ENCODE measurements at places on chromosomes 5 and 9.

DNA sequence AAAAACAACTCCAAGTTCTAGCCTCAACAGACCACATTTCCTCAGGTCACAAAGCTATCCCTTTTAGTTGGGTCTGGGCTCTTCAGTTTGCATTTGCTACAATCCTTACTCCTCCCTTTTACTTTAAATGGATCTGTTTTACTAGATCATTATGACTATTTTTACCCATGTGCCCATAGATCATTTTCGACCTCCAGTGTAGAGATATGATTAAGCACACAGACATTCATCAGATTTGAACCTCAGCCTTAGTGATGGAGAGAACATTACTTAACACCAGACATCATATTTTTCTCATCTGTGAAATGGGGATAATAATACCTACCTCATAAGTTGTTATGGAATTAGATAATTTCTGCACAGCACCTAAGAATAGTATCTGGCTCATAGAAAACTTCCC, 141.9 kb downstream of the NPR3 start:
- no peak for DNase-seq

DNA sequence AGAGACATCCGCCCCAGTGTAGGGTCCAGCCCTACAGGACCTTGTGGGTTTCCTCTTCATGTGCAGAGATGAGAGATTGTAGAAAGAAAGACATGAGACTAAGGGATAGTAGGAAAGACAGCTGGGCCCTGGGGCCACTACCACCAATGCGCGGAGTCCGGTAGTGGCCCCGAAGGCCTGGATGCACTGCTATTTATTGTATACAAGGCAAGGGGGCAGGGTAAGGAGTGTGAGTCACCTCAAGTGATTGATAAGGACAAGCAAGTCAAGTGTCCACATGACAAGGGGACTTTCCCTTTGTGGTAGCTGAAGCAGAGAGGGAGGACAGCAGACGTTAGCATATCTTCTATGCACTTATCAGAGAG, 6.2 kb upstream of the TMEM141 start:
- DNase-seq: peak; percentile 40

DNA sequence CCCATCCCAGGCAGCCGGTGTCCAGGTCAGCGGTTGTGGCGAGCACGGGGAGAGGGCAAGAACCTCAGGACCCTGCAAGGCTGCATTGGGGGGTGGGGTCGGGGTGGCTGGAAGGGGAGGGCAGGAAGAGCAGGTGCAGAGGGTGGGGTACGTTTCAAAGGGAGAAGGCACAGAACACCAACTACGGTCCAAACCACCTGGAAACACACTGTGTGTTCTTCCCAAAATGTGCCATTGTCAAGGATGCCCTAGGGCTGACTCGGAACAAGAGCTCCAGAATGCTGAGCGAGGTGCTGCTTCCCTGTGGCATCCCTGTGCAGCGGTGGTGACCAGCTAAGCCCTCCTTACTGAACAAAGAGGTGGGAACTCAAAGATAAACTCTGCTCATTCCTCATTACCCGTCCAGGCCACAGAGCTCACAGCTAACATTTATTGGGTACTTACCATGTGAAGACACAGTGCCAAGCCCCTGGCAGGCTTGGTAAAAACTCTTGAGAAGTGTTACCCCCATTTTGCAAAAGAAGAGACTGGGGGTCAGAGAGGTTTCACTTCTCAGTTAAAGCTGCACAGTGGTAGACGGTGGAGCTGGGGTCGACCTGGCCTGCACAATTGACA, 153.8 kb downstream of the COL23A1 start:
- no peak for DNase-seq

DNA sequence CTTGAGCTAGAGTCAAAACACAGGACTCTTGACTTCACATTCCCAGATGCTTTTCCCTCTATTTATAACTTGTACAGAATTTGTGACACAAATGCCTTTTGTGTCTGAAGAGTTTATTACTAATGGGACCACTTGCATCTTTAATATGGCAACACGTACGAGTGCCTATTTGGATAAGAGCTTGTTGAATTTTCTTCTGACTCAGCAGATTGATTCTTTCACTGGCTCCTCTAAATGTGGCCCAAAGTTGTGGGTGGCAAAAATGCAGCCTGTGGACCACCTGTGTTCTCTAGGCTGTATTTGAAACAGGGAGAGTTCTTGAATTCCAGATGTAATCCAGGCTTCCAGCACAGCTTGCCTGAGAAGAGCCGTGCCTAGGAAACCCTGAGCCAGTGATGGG, 34.1 kb upstream of the ERCC6L2 start:
- DNase-seq: no peak

DNA sequence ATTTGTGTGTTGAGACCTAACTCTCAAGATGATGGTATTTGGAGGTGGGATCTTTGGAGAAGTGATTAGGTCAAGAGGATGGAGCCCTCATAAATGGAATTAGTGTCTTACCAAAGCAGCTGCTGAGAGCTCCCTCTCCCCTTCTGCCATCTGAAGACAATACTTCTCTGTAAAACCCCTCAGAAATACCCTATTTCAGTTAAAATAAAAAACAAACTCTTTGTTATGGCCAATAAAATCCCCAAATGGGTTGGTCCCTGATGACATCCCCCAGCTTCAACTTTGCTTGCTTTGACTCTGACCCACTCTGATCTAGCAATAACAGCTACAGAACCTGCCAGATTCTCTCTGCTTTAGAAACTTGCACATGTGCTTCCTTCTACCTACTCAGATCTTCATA, 100.9 kb downstream of the SNCAIP start:
- DNase-seq: no peak

DNA sequence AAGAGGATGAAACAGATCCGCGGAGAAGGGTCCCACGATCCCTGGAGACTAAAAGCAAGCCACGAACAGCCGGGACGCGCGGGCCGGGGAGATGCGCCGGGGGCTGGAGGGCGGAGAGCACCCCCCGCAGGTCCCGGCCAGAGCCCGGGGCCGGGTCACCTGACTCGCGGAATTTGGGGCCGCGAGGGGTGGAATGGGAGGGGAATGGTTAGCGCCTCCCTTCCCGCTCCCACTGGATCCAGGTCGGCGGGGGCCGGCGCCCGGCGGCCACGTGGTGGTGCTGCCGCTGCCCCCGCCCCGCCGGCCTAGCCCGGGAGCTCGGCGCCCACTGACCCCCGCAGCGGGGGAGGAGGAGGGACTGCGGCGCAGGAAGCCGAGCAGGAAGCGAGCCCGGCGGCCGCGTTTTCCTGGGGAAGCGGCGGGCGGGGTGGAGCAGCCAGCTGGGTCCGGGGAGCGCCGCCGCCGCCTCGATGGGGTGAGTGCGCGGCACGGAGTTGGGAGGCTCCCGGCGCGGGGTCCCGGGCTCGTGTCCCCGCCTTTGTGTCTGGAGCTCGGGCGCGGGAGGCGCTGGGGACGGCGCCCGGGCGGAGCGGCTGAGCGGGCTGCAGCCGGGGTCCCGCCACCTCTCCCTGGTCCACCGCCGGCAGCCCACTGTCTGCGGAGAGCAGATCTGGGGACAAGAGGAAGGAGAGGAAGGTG, at the start of gene RAI14:
TSS of gene RAI14 (plus strand) at position 328 of the 699 bp plus-strand sequence. CDS start 30,592 bp downstream, outside the sequence.
- DNase-seq: peak; percentile 62

DNA sequence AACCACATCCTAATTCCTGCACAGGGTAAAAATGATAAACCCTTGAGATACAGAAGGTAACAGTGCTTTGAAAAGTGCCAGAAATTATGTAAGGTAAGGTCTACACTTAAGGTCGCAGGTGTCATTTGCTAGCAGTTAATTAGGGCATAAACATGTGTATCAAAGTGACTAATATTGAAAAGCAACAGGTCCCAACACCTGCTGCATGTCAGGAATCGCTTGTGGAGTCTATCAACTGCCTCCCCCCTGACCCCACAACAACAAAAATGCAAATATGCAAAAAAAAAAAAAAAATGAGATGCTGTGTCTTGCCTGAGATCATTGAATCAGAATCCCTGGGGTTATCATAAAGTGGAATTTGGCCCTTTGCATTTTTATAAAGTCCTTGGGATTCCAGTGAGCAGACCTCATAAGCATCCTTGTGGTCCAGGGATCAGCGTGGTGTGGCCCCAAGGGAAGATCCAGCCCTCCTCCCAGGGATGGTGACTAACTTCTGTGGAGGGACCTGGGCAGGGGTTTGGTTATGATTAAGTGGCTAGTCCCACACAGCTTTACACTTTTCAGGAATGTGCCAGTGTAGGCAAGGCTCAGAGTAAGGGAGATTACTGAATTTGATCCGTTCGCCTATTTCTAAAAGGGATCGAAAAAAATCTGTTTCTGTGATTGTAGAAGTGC, 92.5 kb upstream of the TNFSF8 start:
- no peak for DNase-seq

- no peak for DNase-seq
These were observed 143.8 kb upstream of the MAP3K1 start for GRCh38 chr5:56671571-56671970.

GRCh38 chr5:55480781-55481180, 54.0 kb downstream of the PLPP1 start:
- no peak for DNase-seq

All from GM13976 (cell line).